Thoracic aorta (tissue), 2 donors: ENCODE measurements at places on chromosomes 16 and 17. TPM values are rescaled to one million over a fixed set of nuclear protein-coding genes. Genes with fewer than 3 reads are reported as not detected.

DNA sequence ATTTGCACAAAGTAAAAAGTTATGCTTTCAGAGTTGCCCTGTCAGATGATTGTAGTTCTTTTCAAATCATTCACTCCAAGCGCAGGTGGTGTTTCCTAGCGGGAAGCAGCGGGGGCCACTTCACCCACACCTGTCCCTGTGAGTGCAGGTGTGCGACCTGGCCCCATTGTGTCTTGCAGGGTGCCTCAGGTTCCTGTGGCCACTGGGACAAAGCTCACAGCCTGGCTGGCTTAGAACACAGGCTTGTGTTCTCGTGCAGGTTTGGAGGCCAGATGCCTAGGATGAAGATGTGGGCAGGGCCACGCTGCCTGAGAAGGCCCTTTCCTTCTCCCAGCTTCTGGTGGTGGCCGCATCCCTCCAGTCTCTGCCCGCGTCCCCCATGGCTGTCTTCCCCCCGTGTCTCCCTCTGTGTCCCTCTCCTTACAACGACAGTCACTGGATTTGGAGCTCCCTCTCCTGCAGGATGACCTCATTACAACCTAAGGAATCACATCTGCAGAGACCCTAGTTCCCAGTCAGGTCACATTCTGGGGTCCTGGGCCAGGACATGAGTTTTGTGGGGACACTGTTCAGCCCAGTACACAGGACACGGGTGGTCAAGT lies 90.5 kb downstream of the NPIPB11 start:
- no peak overlapping the region for H3K4me3 ChIP-seq
- H3K27me3 ChIP-seq: no peaks in the 10 kb centered on the region
- no peak for DNase-seq
- H3K27ac ChIP-seq: no peak overlapping the region

DNA sequence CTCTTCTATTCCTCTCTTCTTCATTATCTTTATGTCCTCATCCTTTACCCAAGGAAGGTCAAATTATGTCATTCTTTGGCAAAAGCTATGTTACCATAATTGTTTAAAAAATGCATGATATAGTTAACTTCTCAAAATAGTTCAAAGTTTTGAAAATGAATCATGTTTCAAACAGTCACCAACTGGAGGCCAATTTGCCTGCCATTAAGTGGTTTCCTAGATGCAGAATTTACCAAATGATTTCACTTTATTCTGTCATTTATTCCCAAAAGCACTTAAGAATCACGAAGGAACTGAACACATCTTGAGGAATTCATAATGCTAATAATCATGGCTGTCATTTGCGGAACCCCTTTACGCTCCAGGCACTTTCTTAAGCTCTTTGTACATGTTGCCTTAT lies 190.9 kb upstream of the CDH11 start:
- peaks cover 37% of the 10 kb centered on the region for H3K4me1 ChIP-seq
- H3K4me3 ChIP-seq: no peak overlapping the region
- no peaks in the 10 kb centered on the region for H3K27me3 ChIP-seq
- H3K27ac ChIP-seq: peak overlapping the region; percentile 70

- no peaks in the 10 kb centered on the region for H3K27me3 ChIP-seq
- no peak overlapping the region for H3K4me3 ChIP-seq
- DNase-seq: no peak
- H3K27ac ChIP-seq: no peak overlapping the region
- H3K4me1 ChIP-seq: no peaks in the 10 kb centered on the region
Measured at GRCh38 chr17:48960834-48961515, 7.4 kb downstream of the GIP start.

GRCh38 chr17:44924107-44924544 lies 8.8 kb upstream of the GFAP start:
- DNase-seq: no peak
- peaks cover 6% of the 10 kb centered on the region for H3K4me1 ChIP-seq
- no peak overlapping the region for H3K27ac ChIP-seq
- H3K36me3 ChIP-seq: no peaks in the 10 kb centered on the region
- no peaks in the 10 kb centered on the region for H3K27me3 ChIP-seq
- H3K4me3 ChIP-seq: no peak overlapping the region

DNA sequence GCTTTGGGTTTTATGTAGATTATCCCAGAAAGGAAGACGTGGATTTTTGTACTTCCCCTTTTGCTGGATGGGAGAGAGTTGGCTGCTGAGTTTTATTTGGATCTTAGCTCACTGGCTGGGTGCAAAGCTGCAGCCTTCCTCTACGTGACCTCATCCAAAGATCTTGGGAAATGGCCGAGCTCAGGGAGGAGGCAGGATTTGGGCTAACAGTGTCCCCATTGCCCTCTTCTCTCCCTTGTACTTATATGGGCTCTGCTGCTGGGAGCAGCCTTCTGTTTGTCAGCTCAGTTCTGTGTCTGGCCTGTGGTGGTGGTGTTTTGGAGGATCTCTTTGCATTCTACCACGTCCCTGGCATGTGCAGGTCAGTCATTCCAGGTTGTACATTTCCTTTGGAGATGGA lies 2.0 kb downstream of the AOC3 start:
- H3K27me3 ChIP-seq: no peaks in the 10 kb centered on the region
- peak overlapping the region; percentile 96 for H3K27ac ChIP-seq
- peak overlapping the region; percentile 77 for H3K4me3 ChIP-seq
- H3K36me3 ChIP-seq: no peaks in the 10 kb centered on the region

GRCh38 chr16:29747947-29748759 lies 2.4 kb upstream of the C16orf54 start:
- H3K27me3 ChIP-seq: no peaks in the 10 kb centered on the region
- no peak for DNase-seq
- H3K4me3 ChIP-seq: no peak overlapping the region
- no peak overlapping the region for H3K27ac ChIP-seq
- H3K36me3 ChIP-seq: no peaks in the 10 kb centered on the region

HAP1 gene
- total RNA-seq: 0.35 TPM

DNA sequence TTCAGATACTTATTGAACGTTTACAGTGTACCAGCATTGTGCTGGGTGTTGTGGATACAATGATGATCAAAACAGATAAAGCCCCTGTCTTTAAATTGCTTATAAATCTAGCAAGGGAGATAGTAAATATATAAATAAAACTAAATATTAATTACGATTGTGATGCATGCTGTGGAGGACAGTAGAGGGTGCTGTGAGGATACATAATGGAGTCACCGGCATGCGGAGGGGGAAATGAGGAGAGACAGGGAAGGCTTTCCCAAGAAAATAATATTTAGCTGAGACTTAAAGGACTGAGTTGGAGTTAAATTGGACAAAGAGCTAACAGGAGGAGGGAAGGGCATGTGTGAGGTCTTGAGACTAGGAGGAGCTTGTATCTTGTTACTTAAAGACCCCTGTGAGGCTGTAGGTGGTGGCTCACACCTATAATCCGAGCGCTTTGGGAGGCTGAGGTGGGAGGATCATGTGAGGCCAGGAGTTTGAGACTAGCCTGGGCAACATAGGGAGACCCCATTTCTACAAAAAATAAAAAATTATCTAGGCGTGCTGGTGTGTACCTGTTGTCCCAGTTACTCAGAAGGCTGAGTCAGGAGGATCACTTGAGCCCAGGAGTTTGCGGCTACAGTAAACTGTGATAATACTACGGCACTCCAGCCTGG lies 2.4 kb downstream of the DHRS7B start:
- no peaks in the 10 kb centered on the region for H3K27me3 ChIP-seq
- no peak overlapping the region for H3K4me3 ChIP-seq
- no peaks in the 10 kb centered on the region for H3K36me3 ChIP-seq
- DNase-seq: no peak

CACNG1 gene
- total RNA-seq: not detected

- peak within 1 kb of the TSS; percentile 61 for H3K27ac ChIP-seq
- peaks cover 5% of the 10 kb centered on the region for H3K4me1 ChIP-seq
- no peaks in the 10 kb centered on the region for H3K36me3 ChIP-seq
- peak; percentile 50 for DNase-seq
- H3K4me3 ChIP-seq: peak within 1 kb of the TSS; percentile 94
Measured at GRCh38 chr17:30824356-30825145, at the start of gene CRLF3. Gene CRLF3, minus strand, starts transcription at chr17:30824692. Its CDS starts 41 bp downstream, at chr17:30824651.

ALDH3A1 gene
- 3.2 TPM for total RNA-seq

CHMP1A gene
- total RNA-seq: 77.2 TPM

DNA sequence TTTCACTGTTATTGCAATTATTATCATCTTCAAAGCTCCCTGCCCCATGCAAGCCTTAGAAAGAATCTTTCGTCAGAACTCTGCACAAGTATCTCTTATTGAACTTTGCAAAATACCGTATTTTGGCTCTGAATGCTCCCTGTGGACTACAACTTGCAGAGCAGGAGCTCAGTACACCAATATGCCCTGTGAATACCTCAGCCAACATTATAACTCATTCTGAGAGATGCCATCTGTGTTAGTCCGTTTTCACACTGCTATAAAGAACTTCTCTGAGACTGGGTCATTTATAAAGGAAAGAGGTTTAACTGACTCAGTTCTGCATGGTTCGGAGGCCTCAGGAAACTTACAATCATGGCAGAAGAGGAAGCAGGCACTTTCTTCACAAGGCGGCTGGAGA lies 87.2 kb upstream of the XYLT1 start:
- H3K4me1 ChIP-seq: no peaks in the 10 kb centered on the region
- no peak overlapping the region for H3K27ac ChIP-seq
- no peaks in the 10 kb centered on the region for H3K27me3 ChIP-seq
- DNase-seq: no peak
- no peaks in the 10 kb centered on the region for H3K36me3 ChIP-seq
- H3K4me3 ChIP-seq: no peak overlapping the region

- no peaks in the 10 kb centered on the region for H3K27me3 ChIP-seq
- no peak overlapping the region for H3K27ac ChIP-seq
- no peak for DNase-seq
- H3K4me3 ChIP-seq: no peak overlapping the region
- no peaks in the 10 kb centered on the region for H3K36me3 ChIP-seq
Measured at GRCh38 chr17:6255322-6255721, 179.6 kb downstream of the AIPL1 start.

SLC12A3 gene
- not detected for total RNA-seq

GRCh38 chr16:11056993-11057649 lies 112.8 kb downstream of the CLEC16A start:
- peaks cover 12% of the 10 kb centered on the region for H3K4me1 ChIP-seq
- no peaks in the 10 kb centered on the region for H3K27me3 ChIP-seq
- H3K36me3 ChIP-seq: peaks cover 22% of the 10 kb centered on the region
- DNase-seq: no peak

MARCHF10 gene
- not detected for total RNA-seq

DNA sequence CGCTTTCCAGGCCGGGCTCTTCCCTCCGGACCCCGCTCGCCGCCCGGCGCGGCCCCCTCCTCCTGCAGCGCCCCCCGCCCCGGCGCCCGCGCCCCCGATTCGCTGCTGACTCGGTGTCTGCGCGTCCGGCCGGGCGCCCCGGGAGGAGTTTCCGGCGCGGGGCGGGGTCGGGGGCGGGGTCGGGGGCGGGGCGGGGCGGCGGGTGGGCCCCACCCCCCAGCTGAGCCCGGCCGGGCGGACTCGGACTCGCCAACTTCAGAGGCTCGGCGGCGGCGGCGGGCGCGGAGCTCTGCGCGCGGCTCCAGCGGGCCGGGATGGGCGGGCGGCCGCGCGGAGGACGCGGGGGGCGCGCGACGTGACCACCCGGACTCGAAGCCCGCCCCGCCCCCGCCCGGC lies at the start of gene METRNL:
Gene METRNL, plus strand, starts transcription at position 258 of the 396 bp plus-strand sequence. CDS start 207 bp downstream, outside the sequence.
- no peak for DNase-seq
- no peaks in the 10 kb centered on the region for H3K36me3 ChIP-seq
- peaks cover 51% of the 10 kb centered on the region for H3K4me1 ChIP-seq
- peak within 1 kb of the TSS; percentile 87 for H3K27ac ChIP-seq
- no peaks in the 10 kb centered on the region for H3K27me3 ChIP-seq

DNA sequence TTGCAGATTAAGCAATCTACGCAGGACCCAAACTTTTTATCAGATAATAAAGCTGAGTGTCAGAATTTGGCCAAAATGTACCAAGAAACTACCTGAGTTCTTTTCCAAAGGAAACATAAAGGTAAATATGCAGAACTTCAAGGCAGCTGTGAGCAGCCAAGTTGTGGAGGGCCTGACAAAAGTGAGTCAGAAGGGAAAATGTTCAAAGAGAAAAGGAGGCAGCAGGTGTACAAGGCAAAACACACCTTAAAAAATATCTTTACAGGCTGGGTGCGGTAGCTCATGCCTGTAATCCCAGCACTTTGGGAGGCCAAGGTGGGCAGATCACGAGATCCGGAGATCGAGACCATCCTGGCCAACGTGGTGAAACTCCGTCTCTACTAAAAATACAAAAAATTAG lies 7.0 kb upstream of the KANSL1 start:
- H3K36me3 ChIP-seq: no peaks in the 10 kb centered on the region
- no peak overlapping the region for H3K4me3 ChIP-seq
- H3K27me3 ChIP-seq: no peaks in the 10 kb centered on the region
- DNase-seq: no peak

DNA sequence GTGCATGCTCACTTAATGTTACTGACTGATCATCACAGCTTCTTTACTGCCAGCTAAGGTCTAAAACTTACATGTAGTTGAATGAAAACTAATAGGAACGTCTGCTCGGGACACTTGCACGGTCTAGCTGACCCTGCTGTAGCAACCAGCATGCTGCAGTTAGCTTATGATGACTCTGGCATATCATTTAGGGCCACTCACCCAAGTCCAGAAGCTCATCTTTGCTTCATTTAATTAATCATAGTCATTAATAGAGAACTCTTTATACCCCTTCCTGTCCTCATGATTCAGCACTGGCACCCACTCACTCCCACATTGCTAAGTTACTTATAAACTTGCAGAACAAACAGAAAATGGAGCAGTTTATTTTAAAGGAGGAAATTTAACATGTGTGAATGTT lies 136.3 kb downstream of the NLK start:
- H3K27me3 ChIP-seq: no peaks in the 10 kb centered on the region
- no peak overlapping the region for H3K4me3 ChIP-seq
- no peak overlapping the region for H3K27ac ChIP-seq
- no peaks in the 10 kb centered on the region for H3K4me1 ChIP-seq
- peaks cover 6% of the 10 kb centered on the region for H3K36me3 ChIP-seq
- no peak for DNase-seq

RMI2 gene
- total RNA-seq: not detected

CES1 gene
- 24.8 TPM for total RNA-seq

GRCh38 chr17:5819396-5819795 lies 235.1 kb upstream of the NLRP1 start:
- H3K27ac ChIP-seq: no peak overlapping the region
- H3K27me3 ChIP-seq: no peaks in the 10 kb centered on the region
- no peaks in the 10 kb centered on the region for H3K36me3 ChIP-seq
- no peak for DNase-seq
- no peak overlapping the region for H3K4me3 ChIP-seq

- H3K27me3 ChIP-seq: no peaks in the 10 kb centered on the region
- H3K4me1 ChIP-seq: no peaks in the 10 kb centered on the region
- H3K36me3 ChIP-seq: no peaks in the 10 kb centered on the region
- no peak overlapping the region for H3K27ac ChIP-seq
- no peak for DNase-seq
Measured at GRCh38 chr16:76277460-76278030, 344 bp downstream of the CNTNAP4 start.

DNA sequence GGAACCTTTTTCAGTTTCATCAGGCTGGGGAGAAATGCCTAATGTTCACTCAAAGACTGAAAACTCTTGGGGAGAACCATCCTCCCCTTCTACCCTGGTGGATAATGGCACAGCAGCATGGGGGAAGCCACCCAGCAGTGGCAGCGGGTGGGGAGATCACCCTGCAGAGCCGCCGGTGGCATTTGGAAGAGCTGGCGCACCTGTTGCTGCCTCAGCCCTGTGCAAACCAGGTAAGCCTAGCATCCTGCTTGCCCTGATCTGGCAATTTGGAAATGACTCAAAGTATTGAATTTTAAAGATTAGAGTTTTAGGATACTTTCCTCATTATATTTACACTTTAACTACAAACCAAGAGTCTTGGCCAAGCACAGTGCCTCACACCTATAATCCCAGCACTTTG lies 63.8 kb downstream of the TMC6 start:
- peaks cover 21% of the 10 kb centered on the region for H3K36me3 ChIP-seq
- no peak overlapping the region for H3K27ac ChIP-seq
- no peak overlapping the region for H3K4me3 ChIP-seq
- no peaks in the 10 kb centered on the region for H3K27me3 ChIP-seq
- DNase-seq: no peak

GRCh38 chr17:29661213-29661612 lies 38.5 kb upstream of the CORO6 start:
- H3K27me3 ChIP-seq: no peaks in the 10 kb centered on the region
- DNase-seq: no peak
